Stimulated activated CD8-positive, alpha-beta memory T cell treated with anti-CD3 and anti-CD28 coated beads, Interleukin-15, amount 100 ng/mL, for 48 hours (primary cell): ENCODE measurements at places on chromosomes 12 and 14.

DNA sequence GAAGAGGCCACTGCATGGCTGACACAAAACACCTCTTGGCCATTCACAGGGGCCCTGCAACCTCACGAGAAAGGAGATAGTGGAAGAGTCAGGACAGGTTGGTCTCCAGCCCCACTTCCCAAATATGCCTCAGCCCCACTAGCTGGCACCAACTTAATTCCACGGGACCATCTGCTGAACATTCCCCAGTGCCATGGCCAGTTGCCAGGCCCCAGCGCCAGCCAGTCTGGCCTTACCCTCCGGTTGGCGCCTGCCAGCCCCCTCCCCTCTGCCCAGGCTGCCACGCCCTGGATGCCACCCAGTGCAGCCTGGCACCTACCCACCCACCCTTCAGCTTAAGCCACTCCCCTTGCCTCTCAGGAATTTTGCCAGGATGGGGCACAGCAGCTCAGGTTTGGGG lies 21.2 kb upstream of the HSPB8 start:
- no peak for DNase-seq

DNA sequence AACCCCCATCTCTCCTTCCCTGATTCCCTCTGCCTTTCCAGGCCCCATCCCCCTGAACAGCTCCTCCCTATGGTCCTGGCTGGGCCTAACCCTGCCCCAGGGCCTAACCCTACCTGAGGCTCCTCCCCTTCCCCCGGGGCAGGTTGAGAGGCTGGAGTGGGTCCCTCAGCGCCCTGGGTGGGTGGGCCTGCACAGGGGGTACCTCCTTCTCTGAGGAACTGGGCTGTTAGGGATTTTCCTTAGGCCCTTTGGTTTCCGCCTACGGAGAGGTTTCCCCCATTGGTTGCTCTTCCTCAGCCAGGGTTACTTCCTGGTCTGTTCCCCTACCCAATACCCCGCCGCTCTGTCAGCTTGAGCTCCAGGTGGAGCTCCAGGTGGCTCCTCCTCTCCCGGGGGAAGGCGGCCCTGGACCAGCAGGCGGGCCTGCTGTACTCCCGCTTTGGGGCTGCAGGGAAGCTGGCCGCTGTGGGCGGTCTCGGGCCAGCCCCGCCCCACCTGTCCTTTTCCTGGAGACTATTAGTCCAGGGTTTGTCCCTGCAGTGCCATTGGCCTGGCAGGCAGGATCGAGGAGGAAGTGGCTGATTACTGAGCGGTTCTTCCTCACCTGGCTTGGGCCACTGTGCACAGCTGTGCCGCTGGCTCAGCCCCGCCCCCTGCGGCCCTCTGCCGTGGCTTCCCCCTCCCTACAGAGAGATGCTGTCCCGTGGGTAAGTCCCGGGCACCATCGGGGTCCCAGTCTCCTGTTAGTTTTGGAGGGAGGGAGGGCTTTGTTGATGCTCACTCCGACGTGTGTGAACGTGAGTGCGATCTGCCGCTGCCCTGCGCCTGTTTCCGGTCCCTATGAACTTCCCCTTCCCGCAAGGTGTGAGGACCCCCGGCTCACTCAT lies 2.5 kb downstream of the C12orf57 start:
- no peak for DNase-seq

DNA sequence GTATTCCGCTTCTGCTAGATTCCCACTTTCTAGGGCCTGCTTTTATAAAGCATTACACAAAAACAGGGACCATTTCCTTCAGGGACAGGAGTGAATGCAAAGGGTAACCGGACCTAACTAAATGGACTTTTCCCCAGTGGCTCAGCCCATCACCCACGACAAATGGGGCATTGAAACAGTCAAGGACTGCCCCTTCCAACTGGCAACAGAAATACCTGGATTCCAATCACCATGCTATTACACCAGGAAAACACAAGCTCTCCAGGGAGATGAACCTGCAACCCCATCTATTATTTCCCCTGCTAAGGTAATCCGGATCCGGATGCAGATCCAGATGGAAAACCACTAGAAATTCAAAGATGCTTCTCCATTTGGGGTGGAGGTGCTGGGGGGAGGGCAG lies 1.0 kb downstream of the MPHOSPH9 start:
- no peak for DNase-seq

DNA sequence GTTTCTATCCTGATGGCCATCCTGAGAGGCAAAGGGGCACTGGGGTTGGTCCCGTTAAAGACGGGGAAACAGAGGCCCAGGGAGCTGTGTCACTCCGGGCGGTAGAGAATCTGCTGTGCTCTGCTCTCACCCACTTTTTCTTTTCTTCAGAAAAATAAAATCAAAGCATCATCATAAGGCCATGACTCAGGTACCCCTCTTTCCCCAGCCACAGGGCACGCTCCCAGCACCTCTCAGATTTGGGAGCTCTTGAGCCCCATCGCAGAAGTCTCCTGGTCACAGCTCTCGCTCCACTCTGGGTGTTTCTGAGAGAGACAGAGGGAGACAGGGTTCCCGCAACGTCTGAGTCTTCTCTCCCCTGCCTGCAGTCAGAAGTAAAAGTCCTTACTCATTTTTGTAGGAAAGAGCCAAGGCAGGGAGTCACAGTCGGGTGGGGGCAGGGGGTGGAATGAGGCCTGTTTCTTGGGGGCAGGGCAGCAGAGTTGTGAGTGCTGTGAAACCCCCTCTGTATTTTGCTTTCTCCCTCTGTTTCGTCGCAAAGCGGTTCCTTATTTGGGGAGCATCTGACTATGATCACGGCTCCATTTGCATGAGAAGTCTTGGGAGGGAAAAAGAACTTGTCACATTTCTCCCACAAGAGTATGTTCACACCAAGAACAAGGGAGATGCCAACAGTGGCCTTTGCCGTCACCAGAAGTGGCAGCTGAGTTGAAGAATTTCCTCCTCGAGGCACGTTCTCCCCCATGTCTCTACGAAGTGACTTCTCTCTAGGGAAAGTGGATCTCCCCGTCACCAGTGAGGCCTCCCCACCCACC lies 139.0 kb downstream of the BCL11B start:
- no peak for DNase-seq

- DNase-seq: no peak
These were observed 176.5 kb downstream of the ZFP36L1 start for GRCh38 chr14:68616221-68616902.
